ENCODE measurements at places on chromosomes 5 and 9.

GRCh38 chr5:102090770-102091169 is 205.3 kb downstream of the SLCO4C1 start:
- DNase-seq, result no peak

DNA sequence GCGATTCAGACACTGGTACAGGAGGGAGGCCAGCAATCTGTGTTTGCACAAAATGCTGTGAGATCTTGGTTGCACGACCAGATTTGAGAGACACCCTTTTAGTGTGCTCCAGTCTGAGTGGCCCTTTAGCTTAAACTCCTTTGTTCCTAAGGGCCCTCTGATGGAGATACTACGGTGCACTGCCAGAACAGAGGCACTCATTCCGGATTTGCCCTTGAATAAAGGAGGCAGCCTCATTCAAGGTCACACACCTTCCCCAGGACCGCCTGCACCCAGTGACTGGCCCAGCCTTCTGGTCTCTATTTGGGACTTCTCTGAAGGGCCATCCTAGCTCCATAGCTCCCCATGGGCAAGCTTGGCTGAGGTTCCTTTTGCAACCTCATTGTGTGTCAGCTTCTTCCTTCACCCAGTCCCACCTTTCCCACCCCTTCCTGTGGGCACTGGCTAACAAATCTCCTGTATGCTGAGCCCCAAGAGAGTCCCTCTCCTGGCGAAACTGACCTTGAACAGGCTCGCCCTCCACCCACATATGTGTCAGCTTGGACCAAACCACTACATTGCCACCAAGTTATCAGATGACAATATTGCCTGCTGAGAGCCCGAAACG is 191.7 kb downstream of the GABBR2 start:
- no peak for DNase-seq

DNA sequence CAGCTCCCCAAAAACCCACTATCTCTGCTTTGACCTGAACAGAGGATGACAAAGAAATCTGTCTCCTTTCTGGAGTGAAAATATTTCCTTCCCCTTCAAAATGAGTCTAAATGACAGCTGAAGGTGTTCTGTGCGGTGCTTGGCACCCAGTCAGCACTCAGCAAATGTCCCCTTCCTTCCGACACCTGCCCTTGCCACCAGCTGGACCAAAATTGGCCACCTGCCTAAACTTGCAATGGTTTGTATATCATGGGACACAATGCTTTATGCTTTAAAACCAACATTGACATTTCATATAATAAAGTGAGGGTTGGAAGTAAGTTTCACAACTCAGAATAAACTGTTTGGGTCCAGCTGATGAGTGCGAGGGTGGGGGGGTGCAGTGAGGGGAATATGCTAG is 7.5 kb upstream of the TTC1 start:
- no peak for DNase-seq

DNA sequence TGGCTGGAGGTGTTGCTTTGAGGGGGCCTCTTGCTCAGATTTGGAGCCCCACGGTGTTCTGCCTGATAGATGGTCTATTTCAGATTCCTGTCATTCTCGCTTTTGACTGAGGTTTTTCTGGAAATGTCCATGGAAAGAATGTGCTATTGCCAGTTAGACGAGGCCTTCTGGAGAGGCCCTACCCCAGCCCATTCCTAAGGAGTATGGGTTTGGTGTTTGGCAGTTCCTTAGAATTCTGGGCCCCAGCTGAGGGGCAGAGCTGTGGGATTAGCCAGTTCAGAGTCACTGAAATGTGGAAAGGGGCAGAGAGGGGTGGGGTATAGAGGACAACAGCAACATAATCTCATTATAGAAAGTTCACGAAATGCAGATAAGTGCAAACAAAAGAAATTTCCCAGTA is 50.5 kb downstream of the GALNT10 start:
- no peak for DNase-seq

GRCh38 chr9:109242014-109242413 is 75.0 kb upstream of the FRRS1L start:
- DNase-seq, result no peak

DNA sequence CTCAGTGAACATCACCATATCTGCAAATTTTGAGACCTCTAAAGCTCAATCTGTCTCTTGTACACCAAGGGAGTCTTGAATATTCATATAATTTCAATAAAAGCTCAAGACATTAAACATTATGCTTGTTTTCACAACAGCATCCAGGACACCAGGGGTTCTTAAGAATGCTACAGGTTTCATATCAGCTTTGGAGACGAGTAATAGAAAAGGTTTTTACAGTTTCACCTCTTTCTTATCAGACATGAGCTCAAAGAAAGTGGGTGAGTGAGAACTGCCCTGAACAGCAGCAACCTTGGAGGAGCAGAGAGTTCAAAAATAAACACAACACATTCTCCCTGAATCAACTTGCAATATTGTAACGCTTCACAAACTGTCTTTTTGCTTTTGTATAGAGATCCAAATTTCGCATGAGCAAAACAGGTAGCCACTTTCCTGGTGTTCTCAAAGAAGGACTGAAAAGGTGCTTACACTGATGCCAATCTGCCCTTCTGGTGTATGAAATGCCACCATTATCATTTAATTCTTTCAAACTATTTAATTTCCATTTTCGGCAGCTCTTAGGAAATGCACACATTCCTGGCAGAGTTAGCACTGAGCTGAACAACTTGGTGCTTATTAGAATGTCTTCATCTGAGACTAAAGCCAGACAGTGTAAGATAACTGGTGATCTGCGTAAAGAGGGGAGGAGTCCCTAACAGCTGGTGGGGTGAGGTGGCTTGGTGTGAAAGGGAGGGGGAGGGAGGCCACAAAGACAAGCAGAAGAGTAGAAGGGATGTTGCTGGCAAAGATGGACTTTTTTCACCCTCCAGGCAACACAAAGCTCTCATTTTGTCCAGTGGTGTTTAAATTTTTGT is 535.3 kb downstream of the PDE4D start:
- DNase-seq, result no peak

GRCh38 chr5:173781432-173781815 is 106.7 kb upstream of the CPEB4 start:
- DNase-seq, result no peak

All from activated CD4-positive, CD25-positive, alpha-beta regulatory T cell (primary cell).